ENCODE measurements at places on chromosomes 2 and 18.

DNA sequence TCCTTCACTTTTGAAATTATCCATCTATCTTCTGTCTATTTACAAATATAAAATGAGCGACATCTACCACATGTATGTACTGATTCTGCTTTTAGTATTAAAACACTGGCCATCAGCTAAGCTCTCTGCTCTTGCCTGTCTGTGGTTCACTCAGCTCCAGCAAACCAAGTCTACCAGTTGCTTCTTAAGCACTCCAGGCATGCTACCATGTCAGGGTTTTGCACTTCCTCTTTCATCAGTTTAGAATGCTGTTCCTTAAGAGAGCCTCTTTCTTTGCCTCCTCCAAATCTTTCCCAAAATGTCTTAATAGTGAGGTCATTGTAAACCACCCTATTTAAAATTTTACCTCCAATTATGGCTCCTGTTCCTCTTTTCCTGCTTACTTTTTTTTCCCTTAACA is 59.5 kb downstream of the SCN3A start:
- no peak for DNase-seq

GRCh38 chr18:45324495-45325113 is 290.7 kb upstream of the SLC14A2 start:
- no peak for DNase-seq

DNA sequence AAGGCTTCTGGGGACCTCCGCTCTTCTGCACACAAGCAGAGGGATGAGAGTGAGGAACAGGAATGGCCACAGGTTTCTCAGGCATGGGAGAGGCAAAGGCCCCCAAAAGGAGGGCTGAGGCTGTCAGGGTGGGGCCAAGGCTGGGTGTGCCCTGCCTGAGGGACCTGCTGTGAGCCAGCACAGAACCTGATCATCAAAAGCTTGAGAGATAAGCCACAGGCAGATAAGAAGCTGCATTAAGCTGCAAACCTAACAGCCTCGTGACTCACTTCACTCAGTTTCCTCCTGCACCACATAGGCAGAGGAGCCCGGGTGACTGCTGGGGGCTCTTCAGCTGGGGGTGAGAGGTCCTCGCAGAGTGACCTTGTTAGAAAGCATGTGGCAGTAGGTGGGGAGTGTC is 64.5 kb upstream of the LAPTM4A start:
- no peak for DNase-seq

- DNase-seq, result no peak
Observed at GRCh38 chr18:63138436-63139340, 180.9 kb downstream of the BCL2 start.

- DNase-seq, result no peak
Observed at GRCh38 chr18:11372163-11372562, 222.8 kb upstream of the PIEZO2 start.

DNA sequence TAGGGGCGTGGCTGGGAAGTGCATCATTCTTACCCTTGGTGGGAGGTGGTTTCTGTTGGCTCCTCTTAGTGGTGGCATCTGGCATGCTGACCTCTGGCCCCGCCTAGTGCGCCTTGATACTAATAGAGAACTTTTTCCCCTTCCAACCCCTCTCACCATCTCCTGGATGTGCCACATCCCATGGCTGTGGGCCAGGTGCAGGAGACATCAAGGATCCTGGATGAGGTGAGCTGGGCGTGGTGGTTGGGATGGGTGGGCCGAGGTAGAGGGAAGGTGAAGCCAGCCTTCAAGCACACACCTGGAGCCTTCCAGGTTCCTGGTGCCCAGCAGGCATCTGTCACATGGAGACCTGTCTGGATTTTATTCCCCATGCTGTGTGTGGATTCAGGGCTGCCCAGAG is 149.2 kb downstream of the DYSF start:
- no peak for DNase-seq

DNA sequence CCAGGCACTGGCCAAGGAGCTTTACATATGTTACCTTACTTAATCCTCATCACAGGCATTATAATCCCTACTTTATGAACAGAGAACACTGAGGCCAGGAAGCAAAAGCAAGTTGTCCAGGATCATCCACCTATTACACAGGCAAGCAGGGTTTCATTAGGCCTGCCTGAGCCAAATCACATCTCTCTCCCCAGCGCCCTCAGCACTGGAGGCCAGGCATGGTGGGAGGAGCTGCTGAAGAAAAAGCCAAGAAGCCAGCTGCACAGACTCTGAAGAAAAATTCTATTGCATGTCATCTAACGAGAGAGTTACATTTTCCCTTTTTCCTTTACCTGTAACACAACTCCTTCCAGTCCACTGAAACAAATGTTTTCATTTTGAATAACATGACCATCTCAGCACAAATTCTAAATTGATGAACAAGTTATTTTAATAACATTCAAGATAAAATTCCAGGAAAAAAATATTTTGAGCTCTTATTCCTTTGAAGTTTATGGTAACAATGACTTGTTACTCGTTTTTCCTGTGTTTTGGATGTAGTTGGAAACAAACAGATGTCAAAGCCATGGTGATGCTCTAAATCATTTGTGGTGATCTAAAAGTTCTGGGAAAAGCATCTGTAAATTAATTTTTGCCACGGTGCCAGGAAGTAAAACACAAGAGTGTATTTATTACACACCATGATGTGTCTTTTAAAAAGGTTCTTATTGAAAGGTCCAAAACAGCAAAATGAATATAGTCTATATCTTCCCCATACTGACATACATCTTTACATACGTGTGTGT is 139.0 kb upstream of the ITGB6 start:
- no peak for DNase-seq

GRCh38 chr18:73717570-73717969 is 430.1 kb downstream of the FBXO15 start:
- no peak for DNase-seq

- no peak for DNase-seq
Observed at GRCh38 chr2:196376984-196377877, 205.9 kb upstream of the STK17B start.

GRCh38 chr2:112906276-112906675 is 4.7 kb upstream of the IL37 start:
- DNase-seq, result no peak

DNA sequence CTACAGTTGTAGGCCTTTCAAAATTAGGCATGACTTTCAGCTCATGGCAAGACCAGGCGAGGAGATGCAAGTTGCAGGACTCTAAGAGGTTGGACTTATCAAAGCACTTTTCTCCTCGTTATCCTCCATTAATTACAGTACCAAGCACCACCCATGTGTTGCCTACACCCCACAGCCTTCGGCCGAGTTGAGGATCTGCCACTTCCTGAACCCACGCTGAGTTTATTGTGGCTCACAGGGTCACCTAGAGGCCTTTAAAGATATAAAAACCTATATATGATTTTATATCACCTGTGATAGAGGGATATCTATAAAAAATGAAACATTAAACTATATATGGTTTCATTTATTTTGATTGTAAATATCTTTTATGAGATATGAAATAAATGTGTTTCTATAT is 2.6 kb downstream of the UGT1A10 start:
- no peak for DNase-seq

DNA sequence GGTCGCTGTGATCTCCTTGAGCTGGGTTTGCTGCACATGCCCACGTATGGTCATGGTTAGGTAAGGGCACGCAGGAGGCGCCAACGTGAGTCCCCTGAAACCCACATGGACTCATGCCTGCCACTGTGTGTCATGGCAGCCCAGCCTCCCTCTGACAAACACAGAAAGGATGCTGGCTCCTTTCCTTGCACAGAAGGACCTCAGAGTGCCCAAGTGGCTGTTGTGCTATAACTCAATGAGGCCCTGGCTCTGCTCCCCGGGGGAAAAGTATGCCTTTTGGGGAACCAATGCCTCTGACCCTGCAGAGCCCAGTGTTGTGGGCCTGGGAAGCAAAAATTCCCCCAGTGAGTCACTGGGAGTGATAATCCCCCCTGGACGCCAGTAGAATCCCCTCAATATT is 233.9 kb downstream of the VAPA start:
- no peak for DNase-seq

GRCh38 chr2:227767830-227768229 is 22.1 kb downstream of the SCYGR8 start:
- no peak for DNase-seq

DNA sequence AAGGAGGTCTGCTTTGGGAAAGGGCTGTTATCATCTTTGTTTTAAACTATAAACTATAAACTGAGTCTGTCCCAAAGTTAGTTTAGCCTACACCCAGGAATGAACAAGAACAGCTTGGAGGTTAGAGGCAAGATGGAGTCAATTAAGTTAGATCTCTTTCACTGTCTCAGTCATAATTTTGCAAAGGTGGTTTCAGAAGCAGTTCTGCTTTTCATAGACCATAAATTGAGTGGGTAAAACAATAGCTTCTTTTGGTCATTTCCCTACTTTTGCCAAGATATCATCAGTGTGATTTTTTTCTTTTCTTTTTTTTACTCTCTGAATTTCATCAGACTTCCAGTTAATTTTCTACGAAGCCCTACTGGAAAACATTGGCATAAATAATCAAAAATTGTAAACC is 117.0 kb downstream of the AP1S3 start:
- no peak for DNase-seq

GRCh38 chr2:152762202-152762601 is 43.8 kb downstream of the ARL6IP6 start:
- no peak for DNase-seq

DNA sequence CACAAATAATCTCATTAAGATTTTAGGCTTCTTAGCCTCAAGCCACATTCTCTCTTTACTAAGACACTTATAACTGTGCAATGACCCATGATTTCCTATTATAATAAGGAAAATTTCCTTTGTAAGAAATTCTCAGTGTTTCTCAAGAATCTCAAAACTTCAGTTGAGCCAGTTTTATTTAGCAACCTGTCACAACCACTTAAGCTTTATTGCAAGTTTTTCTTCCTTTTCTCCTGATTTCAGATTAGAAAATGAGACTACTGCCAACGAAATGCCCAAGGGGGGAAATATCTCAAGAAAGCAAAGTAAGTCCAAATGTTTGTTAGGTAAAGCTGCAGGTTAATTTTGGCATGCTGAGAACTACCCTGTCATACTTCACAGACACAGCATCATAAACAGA is 178.5 kb downstream of the THADA start:
- DNase-seq, result no peak

DNA sequence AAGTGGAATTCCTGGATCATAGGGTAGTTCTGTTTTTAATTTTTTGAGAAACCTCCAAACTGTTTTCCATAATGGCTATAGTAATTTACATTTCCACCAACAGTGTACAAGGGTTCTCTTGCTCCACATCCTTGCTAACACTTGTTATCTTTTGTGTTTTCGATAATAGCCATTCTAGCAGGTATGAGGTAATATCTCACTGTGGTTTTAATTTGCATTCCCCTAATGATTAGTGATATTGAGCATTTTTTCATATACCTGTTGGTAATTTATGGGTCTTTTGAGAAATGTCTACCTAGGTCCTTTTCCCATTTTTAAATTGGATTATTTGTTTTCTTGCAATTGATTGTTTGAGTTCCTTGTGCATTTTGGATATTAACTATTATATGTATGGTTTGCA is 39.6 kb downstream of the DIS3L2 start:
- no peak for DNase-seq

GRCh38 chr18:79260023-79260422 is 135.7 kb upstream of the NFATC1 start:
- no peak for DNase-seq

GRCh38 chr2:230830428-230830827 is 34.3 kb upstream of the ITM2C start:
- DNase-seq, result no peak

GRCh38 chr2:237290261-237290660 is 123.7 kb downstream of the COL6A3 start:
- no peak for DNase-seq

DNA sequence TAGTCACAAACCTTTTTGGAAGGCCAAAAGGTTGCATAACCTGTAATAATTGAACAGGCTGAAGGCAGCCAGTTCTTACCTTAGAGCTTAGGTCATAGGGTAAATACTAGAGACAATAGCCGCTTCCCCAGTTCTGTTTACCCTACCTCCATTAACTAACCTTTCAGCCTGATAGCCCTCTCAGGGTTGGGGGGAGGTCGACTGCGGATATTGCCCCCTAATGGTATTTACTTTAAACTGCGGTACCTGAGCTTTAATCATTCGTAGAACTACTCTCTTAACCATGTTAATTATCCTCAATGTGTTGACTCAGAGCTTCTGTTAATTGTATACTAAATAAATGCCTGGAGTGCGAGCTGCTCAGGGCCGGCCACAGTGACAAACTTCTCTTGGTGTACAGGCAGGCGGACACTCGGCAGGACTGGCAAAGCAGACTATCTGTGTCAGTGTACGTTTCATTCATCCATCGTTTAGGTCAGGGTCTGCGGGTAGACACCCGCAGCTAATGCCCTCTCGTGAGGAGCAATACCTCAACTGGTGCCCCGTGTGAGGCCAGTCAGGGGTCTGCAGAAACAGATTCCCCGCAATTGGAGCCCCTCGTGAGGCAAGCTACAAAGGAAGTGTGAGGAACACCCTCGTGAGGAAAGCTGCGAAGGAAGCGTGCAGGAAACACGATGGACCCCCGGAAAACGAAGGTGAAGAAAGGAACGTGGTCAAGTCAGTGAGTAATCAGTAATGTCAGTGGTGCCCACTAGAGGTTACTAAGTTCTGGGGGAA is 115.3 kb upstream of the SCN7A start:
- DNase-seq, result no peak

DNA sequence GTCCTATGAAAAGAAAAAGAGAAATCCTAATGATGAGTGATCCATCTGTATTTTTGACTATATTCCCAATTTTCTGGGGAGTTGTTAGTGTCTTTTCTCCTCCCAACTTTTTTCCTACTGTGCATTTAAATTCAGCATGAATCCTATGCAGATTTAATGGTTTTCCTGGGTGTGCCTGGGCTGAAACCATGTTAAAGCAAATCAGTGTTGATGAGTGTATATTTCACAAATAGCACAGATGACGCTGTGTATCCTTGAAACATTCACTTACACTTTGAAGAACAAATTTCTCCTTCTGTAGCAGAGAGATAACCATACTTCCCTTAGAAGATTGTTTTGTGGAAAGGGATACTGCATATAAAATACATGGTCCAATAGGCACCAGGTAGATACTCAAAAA is 114.3 kb downstream of the TRIB2 start:
- no peak for DNase-seq

- no peak for DNase-seq
Observed at GRCh38 chr18:21242780-21243401, 859 bp downstream of the GREB1L start.

All from hematopoietic multipotent progenitor cell treated with erythropoietin and hydrocortisone succinate and interleukin-3 and kit ligand, for 15 days (in vitro differentiated cells).